ENCODE measurements at places on chromosomes 3 and 15. TPM values are rescaled to one million over a fixed set of nuclear protein-coding genes. Genes with fewer than 3 reads are reported as not detected.

The HACL1 gene
- total RNA-seq, result 24.2 TPM

The GOLGA8K gene
- 0.71 TPM for total RNA-seq

The SPINK8 gene
- total RNA-seq, result not detected

The TMEM45A gene
- 2.4 TPM for total RNA-seq

The BNC1 gene
- total RNA-seq, result 0.47 TPM

The CD276 gene
- 83.1 TPM for total RNA-seq

The TMEM207 gene
- total RNA-seq, result not detected

The GOLGA8Q gene
- total RNA-seq, result 0.25 TPM

The PGBD4 gene
- total RNA-seq, result 1.2 TPM

The EPHA3 gene
- not detected for total RNA-seq

The GOLGA8T gene
- total RNA-seq, result 1.3 TPM

The GABRR3 gene
- total RNA-seq, result not detected

The SAXO2 gene
- 3.3 TPM for total RNA-seq
